Motor neuron (in vitro differentiated cells): ENCODE measurements at places on chromosomes 5 and 9. TPM values are rescaled to one million over a fixed set of nuclear protein-coding genes. Genes with fewer than 3 reads are reported as not detected.

Gene WNT8A
- total RNA-seq, result 0.95 and 0.97 TPM in 2 replicates

Gene TEX48
- total RNA-seq, result not detected in 2 replicates

Gene GGTA1
- total RNA-seq, result 0.17 and 0.23 TPM in 2 replicates

Gene TAF11L9
- total RNA-seq, result not detected in 2 replicates

Gene GARIN3
- total RNA-seq, result not detected in 2 replicates

Gene HSPB3
- not detected in 2 replicates for total RNA-seq

Gene ANKS6
- total RNA-seq, result 2.8 and 3.1 TPM in 2 replicates

Gene PKD2L2
- total RNA-seq, result 0.68 and 1.0 TPM in 2 replicates

Gene CCNJL
- total RNA-seq, result 1.4 and 1.9 TPM in 2 replicates

DNA sequence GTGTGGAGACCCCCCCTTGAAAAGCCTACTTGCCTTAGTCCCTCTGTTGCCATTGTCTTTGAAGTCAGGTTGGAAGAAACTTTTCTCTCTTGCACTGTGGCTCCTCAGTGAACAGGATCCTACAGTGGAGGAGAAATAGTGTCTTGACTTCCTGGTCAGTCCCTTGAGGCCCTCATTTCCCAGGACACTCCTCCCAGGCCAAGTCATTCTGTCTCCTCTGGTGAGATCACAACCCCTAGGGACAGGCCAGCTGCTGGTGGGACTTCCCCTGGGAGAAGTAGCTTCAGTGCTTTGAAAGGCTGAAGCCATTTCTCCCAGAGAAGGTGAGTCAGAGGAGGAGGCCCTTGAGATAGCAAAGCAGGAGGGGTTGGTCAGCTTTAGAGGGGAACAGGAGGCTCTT is 10.1 kb upstream of the GRIA1 start:
- ATAC-seq, result no peak

DNA sequence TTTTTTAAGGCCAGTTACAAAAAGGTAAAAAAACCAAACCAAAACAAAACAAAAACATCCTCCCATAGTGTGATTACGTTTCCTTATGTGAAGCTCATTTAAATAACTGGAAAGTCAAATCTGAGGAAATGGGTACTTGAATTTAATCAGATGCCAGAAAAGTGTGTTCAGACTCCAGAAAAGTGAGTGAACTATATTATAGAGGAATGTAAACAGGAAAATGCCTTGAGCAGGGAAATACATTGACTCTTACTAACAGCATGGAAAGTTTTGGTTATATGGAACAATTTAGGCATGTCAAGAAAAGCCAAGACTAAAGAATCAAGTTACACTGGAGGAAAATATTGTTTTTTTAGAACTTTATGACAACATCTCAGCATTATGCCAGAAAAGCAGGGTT is 37.8 kb upstream of the RNF20 start:
- no peak for ATAC-seq

GRCh38 chr5:19519448-19519847 is 468.6 kb downstream of the CDH18 start:
- ATAC-seq, result no peak

- ATAC-seq, result no peak
Observed at GRCh38 chr5:83099445-83099844, 22.1 kb downstream of the XRCC4 start.

GRCh38 chr5:56852228-56853000 is 37.1 kb downstream of the MAP3K1 start:
- no peak for ATAC-seq

DNA sequence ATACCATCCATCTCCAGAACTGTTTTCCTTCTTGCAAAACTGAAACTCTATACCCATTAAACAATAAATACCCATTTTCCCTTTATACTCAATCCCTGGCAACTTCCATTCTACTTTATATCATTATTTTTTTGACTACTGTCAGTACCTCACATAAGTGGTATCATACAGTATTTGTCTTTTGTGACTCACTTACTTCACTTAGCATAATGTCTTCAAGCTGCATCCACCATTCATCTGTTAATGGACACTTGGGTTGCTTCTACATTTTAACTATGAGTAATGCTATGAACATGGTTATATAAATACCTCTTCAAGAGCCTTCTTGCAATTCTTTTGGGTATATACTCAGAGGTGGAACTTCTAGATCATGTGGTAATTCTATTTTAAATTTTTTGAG is 11.6 kb upstream of the TYRP1 start:
- no peak for ATAC-seq

DNA sequence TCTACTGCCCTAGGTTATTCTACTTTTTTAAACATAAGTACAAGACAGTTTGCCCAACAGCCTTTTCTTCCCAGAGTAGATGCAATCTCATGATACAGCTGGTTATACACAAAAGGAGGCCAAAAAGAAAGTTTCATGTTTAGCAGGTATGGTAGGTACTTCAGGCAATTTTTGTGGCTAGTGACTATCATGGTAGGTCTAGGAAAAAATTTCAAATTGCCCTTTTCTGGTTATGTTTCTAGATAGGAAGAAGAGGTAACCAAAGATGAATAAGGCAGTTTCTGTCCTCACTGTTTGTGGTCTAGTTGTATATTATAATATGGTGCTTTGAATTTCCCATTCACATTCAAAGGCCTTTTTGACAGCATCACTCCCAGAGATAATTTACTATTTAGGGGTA is 19.7 kb downstream of the MEGF9 start:
- ATAC-seq, result no peak

DNA sequence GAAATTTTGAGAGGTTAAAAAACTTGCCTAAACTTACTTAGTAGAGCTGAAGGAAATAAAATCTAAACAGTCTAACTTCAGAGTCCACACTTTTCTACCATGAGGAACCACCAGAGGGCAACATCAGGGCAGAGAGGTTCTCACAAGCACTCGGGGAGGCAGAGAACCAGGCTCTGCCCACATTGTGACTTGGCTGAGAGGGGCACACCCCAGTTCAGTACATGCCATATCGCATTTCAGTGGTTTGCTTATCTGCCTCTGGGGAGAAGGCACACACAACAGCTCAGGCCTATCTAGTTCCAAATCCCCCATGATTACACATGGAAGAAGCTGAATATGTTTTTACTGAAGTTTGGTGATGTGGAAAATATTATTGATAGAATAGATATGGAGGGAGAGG is 49.2 kb downstream of the EQTN start:
- no peak for ATAC-seq

- ATAC-seq, result no peak
Observed at GRCh38 chr9:110626101-110626829, 42.3 kb upstream of the MUSK start.

GRCh38 chr5:59037041-59037440 is 454.2 kb downstream of the RAB3C start:
- ATAC-seq, result no peak

DNA sequence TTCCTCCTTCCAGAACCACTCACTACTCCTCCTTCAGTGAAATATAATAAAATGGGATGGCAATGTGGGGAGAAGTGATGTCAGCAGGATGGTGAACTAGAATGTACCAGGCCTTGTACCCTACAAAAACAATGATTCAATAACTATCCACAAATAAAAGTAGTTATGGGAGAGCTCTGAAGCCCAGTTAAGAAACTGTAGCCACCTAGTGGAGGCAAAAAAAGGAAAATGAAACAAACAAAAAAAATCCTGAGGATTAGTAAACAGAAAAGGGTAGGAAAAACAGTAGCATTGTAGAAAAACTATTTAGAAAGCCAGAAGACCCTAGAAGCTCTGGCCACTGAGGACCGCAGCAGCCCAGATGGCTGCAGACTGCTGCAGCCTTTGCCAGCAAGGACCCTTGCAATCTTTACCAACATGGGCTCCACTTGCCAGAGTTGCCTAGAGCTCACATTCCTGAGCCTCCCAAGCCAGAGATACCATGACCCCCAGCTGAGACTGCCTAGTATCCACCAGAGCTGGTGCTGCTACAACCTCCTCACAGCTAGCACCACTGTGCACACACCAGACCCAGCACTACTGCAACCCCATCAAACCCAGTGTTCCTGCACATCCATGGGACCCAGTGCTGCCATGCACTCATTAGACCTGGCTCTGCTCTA is 259.7 kb upstream of the MSX2 start:
- ATAC-seq, result no peak

- ATAC-seq, result no peak
Observed at GRCh38 chr9:133262226-133262625, 12.8 kb downstream of the ABO start.
